ENCODE measurements at places on chromosomes 6 and 20.

DNA sequence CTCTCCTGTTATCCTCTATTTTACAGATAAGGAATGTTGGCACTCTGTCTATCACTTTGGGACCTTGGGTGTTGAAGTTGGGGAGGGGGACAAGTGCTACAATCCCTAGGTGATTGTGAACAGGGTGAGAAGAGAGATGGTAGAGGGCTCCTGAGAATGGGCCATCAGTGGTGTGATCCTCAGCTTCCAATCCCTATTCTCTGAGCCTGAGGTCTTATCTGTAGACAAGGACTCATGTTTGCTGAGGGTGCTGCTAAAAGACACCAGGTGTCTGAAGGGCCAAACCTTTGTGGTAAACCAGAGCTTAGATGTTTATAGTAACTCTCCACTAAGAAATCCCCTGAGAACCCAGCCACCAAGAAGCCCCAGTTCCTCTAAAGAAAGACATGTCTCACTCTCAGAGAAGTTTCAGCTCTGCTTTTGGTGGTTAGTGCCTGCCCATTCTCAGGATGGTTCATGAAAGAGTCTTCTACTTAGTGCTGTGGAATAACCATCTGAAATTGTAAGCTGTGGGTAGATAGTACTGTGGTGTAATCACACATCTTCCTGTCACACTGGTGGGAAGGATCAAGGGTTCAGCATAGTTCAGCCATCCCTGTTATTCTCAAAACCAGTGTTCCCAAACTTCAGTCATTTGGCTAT is 58.2 kb upstream of the IL20RA start:
- peak; percentile 61 for DNase-seq

DNA sequence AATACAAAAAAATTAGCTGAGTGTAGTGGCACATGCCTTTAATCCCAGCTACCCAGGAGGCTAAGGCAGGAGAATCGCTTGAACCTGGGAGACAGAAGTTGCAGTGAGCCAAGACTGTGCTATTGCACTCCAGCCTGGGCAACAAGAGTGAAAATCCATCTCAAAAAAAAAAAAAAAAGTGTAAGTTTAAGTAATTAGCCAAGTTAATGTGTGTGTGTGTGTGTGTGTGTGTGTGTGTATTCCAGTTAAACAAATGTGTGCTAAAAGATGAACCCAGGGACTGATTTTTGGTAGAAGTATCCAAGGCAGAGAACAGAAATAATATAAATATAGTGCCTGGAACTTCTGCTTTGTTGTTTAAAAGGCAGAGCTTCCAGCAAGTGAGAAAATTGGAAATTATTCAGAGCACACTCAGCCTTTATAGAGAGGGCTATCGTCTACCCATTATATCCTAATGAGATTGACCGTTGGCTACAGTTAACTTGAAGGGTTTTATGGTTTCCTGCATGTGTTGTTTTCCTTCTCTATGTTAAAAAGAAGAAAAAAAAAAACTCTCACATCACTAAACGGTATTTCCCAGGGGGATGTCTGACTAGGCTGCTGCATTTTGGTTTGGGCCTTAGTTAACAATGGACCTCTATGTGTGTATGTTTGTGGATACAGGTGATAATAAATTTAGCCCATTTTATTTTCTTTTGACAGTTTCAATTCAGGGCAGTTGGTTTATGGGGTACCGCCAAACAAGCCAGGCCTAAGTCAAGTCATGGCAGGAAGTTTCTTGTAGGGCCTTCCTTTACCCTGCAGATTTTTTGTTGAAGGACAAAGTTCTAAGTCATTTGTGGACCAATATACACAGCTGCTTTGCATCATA is 9.8 kb downstream of the SOX4 start:
- no peak for DNase-seq

- no peak for DNase-seq
Observed at GRCh38 chr20:40961686-40962640, 66.7 kb upstream of the TOP1 start.

DNA sequence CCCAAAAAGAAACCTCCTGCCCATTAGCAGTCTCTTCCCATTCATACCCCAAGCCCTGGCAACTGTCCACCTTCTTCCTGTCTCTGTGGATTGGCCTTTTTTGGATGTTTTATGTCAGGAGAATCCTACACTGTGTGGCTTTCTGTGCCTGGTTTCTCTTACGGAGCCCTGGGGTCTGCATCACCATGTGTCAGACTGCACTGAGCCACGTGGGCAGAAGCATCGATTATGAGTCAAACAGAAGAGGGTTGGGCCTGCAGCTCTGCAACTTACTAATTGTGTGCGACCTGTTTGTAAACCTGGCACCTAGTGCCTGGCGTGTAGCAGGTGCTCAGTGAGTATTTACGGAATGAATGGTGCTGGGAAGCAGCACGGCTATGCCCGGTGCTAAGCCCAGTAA is 62.6 kb downstream of the IGF2R start:
- DNase-seq = no peak

DNA sequence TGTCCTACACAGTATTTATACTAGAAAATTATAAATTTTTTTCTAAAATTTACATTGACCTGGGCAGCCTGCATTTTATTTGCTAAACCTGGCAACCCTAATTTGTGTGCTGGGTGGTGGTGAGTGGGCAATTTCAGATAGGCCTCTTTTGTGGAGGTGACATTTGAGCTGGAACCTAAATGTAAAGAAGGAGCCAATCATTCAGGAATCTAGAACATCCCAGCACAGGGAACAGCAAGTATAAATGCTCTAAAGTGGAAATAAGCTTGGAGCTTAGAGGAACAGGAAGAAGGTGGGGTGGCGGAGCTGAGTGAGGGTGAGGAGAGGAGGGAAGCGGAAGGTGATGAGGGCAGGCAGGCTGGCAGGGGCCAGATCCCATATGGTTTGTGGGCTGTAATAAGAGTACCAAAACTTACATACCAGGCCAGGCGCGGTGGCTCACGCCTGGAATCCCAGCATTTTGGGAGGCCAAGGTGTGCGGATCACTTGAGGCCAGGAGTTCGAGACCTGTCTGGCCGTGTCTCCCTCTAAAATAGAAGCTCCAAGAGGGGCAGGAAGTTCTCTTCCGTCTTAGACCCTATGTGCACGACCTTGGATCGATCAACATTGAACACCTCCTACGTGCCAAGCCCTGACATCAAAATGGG is 549 bp upstream of the CSE1L start:
- no peak for DNase-seq

DNA sequence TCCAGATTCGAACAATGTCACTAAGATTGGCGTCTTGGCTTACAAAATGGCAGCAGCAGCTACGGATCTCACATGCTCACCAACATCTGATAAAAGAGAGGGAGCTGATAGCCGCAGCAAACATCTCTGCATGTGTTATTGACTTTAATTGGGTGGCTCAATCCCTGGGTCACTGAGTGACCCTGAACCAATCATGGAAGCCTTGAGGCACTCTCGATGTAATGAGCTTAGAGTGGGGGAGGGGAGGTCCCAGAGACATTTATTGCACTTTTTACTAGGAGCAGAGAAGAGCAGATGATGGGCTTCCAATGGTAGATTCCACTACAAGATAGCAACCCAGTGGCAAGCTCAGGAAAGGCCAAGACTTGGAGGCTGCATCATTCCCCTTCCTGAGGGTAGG is 238.7 kb downstream of the BMP7 start:
- no peak for DNase-seq

DNA sequence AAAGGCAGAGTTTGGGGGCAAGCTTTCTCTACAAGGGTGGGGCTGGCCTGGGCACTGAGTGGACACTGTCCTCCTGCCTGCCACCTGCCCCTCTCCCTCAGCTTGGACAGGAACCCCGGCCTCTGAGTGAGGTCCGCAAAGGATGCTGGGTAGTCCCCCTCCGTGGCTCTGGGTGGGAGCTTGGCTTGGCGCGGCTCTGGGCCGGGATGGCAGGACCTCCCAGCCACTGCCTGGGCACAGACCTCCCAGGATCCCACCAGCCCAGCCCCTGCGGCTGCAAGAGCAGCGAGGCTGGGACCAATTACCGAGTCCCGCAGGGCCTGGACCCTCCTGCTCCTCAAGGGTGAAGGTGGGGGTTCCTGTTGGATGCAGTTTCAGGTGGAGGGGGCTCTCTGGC is 2.9 kb upstream of the SOX18 start:
- no peak for DNase-seq
